Hypothalamus (tissue), 51 donors: ENCODE measurements at places on chromosomes 2 and 18.

- DNase-seq, result no peak
Measured at GRCh38 chr18:3889803-3890202, 439.8 kb downstream of the TGIF1 start.

DNA sequence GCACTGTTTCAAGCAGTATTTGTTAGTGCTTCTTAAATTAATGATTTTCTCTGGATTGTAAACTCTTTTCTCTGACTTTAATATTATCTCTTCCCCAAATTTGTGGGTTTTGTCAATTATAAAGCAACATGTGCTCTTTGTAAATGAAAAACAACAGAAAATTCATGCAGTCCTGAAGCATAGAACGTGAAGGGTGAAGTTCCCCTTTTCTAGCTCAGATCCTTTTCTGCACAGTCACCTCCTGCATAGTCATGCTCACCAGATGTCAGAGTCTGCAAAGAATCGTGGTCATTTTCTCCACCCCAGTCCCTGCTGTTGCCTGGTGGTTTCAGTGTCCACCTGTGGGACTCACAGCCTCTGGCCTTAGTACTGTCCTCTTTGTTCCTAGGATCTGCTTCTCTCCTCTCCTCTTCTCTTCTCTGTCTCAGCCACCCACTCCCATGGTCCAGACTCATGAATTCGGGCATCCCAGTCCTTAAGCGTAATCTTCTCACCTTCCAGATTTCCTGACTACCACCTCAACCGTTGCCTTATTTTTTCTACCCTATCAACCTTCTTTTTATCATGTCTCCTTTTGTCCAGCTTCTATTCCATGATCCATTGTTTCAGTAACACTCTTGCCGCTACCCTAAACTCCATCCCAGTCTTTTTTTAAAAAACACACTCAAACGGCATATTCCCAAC is 229.1 kb downstream of the RTP5 start:
- no peak for DNase-seq

GRCh38 chr2:78861546-78861945 is 164.0 kb upstream of the REG3G start:
- no peak for DNase-seq

DNA sequence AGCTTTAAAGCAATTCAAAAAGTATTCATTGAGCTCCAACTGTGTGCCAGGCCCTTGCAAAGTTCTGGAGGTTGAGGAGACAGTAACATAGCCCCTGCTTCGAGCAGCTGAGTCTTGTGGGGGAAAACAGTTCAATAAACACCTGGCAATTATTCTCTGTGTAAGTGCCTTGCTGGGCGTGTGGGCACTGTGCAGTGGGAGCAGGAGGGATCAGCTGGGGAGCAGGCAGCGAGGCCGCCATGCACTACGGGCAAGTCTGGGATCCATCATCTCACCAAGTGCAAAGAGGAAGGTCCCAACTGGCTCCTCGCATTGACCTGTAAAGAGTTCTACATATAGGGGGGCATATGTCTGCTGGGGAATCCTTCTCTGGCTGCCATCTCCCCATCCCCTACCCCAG is 342.2 kb upstream of the HS6ST1 start:
- no peak for DNase-seq

- no peak for DNase-seq
Measured at GRCh38 chr2:154067124-154067523, 195.4 kb downstream of the GALNT13 start.

- no peak for DNase-seq
Measured at GRCh38 chr2:68946117-68946516, 6.6 kb downstream of the GKN2 start.

- no peak for DNase-seq
Measured at GRCh38 chr18:47983946-47984345, 53.5 kb upstream of the SMAD2 start.
